ENCODE measurements at places on chromosomes 3 and 15.

- no peak for DNase-seq
Measured at GRCh38 chr3:88058306-88058580, 562 bp downstream of the CGGBP1 start.

DNA sequence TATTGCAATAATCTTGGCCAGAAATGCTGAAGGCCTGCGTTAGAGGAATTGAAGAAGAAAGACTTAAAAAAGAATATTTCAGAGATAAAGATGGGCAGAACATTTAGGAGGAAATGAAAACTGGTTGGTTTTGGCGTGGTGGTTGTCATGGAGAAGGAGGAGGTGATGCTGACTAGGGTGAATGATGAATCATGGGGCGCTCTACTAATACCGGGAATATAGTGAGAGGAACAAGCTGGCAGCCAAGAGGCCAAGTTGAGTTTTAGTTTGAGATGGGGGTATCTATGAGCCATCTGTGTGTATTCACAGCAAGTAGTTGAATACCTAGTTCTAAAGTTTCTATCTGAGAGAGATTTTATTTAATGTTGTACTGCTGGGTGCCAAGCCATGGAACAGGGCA, 6.8 kb upstream of the GAP43 start:
- no peak for DNase-seq

DNA sequence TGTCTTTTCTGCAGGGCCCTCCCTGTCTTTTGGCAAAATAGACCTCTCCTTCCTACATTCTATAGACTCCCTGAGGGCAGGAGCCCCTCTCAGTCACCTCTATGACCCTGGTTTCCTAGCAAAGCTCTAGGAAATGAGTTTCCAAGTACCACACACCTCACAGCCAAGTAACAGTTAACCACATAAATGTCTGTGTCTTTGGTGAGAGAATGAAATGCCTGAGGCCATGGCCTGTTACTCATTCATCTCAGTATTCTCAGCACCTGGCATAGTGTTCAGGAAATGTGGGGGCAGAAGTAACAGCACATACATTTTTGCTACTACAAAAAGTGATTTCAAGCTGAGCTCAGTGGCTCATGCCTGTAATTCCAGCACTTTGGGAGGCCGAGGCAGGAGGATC, 21.0 kb downstream of the RFT1 start:
- no peak for DNase-seq

GRCh38 chr3:108833611-108834010, 11.0 kb downstream of the TRAT1 start:
- no peak for DNase-seq

GRCh38 chr3:51519848-51520247, 18.7 kb upstream of the RAD54L2 start:
- no peak for DNase-seq

DNA sequence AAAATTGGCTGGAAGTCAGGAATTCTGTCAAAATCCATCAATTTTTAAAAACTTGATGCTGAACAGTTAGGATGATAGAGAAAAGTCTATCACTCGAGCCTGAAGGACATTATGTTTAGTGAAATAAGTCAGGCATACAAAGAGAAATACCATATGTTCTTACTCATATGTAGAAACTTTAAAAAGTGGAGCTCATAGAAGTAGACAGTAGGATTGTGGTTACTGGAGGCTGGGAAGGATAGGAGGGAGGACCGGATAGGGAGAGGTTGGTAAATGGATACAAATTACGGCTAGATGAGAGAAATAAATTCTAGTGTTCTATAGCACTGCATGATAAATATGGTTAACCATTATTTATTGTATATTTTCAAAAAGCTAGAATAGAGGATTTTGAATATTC, 389.5 kb upstream of the RASGRP1 start:
- DNase-seq: no peak

DNA sequence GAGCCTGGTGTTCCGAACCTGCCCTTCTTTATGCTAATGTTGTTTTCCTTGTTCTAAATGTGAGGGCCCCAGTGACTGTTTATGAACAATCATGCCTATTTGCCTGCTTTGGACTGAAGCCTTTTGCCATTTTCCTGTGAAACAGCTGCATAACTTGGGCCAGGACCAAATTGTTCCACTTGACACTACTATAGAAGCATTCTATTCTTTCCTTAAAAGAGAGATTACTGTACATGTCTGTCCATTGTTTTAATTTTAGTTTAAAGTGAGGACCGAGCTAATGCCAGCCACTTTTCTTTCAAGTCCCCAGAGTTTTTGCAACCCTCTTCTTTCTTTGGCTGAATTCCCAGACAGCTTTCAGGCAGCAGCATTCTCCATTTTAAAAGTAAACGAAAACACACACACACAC, 980.3 kb downstream of the CADM2 start:
- DNase-seq: no peak

DNA sequence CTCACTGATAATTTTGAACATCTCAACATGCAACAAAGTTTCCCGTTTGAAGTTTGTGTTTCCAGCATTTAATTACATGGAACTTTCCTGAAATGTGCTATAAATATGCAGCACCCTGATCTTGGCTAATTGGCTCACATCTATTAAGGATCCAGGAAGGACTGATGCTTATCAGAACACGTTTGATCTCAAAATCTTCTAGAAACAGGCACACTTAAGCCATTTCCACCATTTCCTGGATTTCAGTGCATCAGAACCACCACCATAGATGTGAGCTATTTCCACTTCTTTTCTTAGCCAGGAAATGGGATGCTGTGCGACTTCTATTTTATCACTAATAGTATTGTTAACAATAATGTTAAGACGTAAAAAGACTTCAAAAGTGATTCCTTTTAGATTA, 228.9 kb downstream of the FEZF2 start:
- DNase-seq: no peak

GRCh38 chr3:67529337-67529736, 125.1 kb downstream of the SUCLG2 start:
- DNase-seq: no peak

DNA sequence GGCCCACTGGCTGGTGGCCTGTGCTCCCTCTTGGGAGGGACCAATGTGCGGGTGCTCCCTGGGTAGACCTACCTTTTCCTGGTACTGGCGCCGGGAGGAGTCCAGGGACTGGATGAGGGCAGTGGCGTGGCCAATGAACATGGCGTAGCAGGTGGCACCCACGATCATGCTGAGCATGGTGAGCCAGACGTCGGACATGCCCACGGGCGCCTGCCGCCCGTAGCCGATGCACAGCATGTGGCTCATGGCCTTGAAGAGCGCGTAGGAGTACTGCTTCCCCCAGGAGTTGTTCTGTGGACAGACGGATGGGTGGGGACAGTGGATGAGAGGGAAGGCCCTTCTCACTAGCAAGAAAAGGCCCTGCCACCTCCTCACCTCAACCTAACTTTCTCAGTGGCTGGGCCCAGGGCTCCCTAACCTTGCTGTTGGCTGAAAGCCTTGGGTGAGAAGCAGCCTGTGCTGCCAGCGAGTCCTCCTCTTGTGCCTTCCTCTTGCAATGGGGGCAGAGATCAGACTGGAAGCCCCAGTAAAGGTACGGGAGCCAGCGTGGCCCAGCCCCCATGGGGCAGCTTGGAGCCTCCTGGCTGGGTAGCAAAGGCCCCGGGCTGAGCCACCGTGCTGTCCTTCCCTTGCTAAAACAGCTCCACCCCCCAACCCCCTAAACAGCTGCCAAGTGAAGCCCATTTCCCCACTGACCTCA, 39.1 kb downstream of the HCN4 start:
- no peak for DNase-seq

DNA sequence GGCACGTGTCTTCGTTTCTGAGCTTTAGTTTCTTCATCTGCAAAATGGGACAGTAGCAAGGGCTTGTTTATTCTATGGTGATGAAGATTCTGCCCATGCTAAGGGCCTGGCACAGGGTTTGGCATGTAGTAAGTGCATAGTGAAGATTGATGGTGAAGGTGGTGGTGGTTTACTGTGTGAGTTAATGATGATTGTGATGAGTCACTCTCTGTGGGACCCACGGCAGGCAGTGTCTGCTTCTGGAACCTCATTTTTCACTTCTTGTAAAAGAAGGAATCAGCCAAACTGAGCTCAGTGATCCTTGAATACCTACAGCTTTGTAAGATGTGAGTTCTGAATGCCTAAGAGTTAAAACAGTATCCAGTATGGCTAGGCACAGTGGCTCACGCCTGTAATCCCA, 86.2 kb upstream of the LRTM1 start:
- DNase-seq: no peak

Measured in GM13977 (cell line).